Stimulated activated CD4-positive, alpha-beta T cell treated with anti-CD3 and anti-CD28 coated beads, Interleukin-1b, Interleukin-23, amount 100 ng/mL, for 48 hours (primary cell): ENCODE measurements at places on chromosomes 6 and 20.

GRCh38 chr20:6040958-6041807 lies 12.7 kb downstream of the LRRN4 start:
- no peak for DNase-seq

DNA sequence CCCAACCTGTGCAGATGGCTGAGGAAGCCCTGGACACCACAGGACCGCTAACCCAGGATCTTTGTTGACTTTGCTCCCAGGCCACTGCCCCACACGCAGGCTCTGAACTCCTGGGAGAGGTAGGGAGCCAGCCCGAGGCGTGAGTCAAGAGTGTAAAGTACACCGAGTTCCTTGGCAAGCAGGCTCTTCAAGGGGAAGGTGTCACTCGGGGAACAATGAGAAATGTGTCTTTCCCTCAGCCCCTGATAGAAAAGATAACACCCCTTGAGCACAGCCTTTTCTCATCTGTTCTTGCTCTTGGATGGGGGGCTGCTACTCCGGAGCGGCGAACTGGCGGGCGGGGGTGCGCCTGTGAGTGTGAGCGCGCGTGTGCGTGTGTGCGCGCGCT lies 472 bp upstream of the EDN3 start:
- no peak for DNase-seq

DNA sequence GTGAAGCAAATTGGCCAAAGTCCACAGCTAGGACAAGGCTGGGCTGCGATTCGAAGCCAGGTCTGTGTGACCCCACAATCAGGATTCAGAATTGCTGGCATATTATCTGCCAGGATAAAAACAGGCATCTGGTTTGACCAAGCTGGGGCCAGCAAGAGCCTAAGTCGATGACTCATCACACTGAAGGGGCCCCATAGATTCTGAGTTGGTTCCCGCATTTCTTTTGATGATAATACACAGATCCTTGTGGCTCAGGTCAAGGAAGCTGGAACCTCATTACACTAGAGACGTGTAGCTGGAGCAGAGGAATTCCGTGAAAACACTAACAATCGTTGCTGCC lies 6.5 kb downstream of the KCNB1 start:
- DNase-seq: no peak

DNA sequence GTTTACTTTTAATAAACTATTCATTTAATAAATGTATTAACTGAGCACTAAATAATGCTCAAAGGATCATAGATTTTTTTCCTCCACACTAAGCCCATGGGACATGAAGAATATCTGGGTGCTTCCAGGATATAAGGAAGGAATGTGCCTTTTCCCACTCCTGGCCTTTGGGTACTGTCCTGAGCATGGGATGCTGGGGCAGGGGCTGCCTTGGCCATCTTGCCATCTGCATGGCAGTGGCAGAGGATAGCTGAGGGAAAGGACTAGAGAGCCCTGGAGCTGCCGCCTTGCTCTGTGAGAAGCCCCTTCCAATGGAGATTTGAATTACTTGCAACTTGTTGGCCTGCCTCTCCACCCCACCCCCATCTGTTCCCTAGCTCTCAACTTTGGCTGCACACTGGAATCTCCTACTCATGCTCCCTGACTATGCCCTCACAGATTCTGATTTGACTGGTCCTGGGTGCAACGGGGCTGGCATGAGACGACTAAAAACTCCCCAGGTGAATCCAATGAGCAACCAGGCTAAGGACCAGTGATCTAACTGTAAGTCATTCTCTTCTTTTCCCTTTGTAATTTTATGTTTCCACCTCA lies 15.6 kb downstream of the DDRGK1 start:
- DNase-seq: no peak

GRCh38 chr20:3238616-3239025 lies 369 bp downstream of the SLC4A11 start:
- peak; percentile 46 for DNase-seq

- no peak for DNase-seq
These were observed 113.3 kb upstream of the SSTR4 start for GRCh38 chr20:22921595-22922421.

DNA sequence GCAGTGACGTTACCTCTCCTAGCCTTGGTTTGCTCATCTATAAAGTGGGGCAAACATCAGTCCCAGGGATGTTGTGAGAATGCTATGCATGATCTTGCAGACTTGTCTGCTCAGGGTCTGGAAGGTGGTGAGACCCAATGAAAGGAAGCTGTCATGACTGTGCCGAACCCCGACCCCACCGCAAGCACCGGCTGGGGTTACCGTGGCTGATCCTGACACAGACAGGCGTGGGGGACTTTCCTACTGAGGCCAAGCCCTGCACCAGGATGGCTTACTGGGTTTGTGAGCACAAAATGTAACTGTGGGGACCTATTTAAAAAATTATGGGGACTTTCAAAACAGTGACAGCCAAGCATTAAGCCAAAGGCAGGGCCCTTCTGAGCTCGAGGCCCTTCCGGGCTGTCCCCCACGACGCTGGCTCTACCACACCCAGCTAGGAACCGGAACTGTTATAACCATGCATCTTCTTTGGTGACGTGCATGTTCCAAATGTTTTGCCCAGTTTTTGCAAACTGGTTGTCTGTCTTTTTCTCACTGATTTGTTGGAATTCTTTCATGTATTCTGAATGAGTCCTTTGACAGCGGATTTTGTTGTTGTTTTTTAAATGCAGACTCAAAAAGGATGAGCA lies 76.6 kb upstream of the PMEPA1 start:
- DNase-seq: no peak

DNA sequence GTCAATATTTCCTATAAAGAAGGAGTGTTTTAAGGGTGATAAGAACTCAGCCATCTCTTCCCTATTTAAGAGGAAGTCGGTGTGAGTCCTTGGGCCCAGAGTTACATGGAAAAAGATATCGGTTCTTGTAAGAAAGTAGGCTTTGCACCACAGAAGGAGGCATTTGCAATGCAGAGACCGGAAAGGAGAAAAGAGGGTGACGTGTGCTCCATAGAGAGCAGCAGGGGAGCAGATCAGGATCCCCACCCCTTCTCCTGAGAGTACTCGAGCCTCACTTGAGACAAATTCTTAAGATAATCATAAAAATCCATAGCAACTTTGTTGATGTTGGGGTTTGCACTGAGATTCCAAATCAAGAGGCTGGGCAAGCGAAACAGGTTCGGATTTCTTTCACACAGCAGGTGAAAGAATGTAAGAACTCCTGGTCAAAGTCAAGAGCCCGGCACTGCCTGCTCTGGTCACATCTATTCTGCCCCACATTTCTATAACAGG lies 27.8 kb downstream of the FOXA2 start:
- DNase-seq: no peak

DNA sequence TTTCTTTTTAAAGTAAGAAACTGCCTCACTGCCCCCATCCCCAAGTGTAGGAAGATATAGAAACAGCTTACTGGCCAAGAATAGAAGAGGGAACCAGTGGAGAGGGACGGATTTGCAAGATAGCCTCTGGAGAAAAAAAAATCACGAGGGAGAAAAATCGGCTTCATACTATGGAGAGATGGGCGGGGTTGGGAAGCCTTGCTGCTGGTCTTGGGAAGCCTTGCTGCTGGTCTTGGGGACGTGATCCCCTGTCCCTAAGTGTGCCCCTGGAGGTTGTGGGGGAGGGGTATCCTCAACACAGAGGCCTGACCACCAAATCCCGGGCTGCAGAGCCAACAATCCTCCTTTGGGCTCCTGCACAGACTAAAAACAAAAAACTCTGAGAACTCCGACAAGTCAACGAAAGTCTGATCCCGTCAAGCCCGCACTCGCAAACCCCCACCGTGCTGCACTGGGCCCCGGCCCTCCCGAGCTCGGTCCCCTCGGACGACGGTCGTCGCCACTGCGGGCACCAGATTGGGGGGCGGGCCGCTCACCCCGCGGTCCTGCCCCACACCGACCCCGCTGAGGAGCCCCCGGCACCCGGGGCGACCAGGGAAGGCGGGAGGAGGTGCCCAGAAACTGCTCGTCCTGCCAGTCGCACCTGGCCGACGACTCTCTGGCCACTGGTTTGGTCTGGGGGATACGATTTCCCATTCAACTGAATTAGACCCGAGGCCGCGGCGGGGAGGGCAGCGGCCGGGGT lies 750 bp downstream of the MAP7 start:
- no peak for DNase-seq

DNA sequence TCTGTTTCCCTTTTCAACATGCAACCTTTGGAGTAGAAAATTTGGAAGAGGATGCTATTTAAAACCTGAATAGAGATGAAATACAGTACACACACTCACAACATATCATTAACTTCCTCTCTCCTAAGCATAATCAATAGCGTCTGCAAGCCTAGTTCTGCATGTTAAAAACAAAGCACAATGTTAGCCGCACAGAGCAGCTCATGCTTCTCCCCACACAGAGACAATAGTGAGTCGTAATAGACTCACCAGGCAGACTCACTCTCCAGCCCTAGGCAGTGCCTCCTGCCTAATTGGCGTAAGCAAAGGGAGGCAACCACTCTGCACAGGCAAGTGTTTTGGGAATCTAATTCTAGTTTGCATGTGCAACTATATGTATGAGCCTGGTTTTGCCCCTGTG lies 45.8 kb upstream of the ARID1B start:
- no peak for DNase-seq

DNA sequence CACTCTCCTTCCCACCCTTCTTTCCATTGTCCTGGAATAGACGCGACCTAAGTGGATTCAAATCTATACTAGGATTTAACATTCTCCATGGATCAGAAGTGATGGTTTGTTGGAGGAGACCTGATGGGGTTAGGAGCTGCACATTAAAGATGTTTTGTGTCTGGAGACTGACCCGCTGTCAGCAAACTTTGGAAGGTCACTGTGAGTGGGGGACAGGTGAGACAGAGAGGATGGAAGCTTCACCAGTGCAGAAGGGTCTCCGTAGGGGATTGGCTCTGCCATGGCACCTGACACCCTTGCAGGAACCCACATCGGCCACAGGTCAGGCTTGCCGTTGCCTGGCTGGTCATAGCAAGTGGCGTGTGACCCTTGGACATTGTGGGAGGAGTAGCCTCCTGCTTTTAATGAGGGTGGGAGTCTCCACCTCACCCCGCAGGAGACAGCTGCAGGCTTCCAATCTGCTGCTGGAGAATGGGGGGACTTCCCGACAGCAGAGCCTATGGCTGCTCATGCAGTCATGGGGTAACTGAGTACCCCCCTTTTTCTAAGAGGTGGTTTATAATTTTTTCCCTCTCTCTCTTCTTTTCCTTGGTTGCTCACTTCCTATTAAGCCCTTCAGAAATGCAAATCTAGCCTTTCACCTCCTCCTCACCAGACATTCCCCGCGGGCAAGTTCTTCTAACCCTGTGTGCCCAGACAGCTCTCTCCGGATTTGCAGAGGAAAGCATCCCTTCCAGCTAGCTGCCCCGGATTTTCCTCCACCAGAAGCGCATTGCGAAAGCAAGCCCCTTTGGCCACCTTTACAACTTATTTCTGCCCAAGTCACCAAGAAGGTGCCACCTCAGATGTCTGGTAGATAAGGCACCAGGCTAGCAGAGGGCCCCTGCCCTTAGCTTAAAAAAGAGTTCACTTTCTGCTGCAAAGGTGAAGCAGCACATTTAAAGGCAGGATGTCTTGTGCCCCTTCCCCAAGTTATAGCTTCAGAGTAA lies 53.5 kb downstream of the DACT2 start:
- DNase-seq: no peak

- no peak for DNase-seq
These were observed 279.7 kb downstream of the FARS2 start for GRCh38 chr6:5541025-5541424.

GRCh38 chr6:109465772-109466171 lies 10.2 kb upstream of the MICAL1 start:
- no peak for DNase-seq

DNA sequence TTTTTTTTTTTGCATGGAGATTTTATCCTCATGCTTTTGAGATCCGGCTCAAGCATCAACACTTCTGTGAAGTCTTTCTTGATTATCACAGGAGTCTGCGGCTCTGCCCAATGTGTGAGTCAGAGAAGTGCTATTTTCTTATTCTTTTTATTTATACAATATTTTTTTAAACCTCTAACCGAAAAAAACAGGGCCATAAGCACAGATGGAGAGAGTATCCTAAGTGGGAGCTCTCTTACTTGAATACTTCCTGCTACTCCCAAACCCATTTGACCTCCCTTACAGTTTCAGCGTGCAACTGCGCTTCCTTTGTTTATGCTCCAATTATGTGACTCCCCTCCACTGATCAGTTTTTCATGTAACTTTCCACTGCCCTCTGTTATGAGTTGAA lies 8.7 kb upstream of the ATXN1 start:
- DNase-seq: no peak

DNA sequence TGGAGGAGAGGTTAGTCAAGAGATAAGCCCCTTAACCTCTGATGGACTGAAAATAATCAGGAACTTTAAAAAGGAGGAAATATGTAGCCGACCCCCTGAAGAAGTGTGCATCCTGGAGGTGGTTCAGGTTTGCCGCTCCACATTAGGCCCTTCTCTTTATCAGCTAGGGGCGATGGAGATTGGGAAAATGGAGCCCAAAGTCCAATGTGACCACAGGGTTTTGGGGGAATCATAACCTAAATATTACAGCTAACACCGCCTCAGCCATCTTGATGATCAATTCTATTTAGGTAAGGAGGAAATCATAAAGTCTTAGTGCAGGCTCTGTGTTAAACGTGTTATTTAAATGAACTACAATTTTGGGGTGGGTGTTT lies 1.2 kb downstream of the OGFRL1 start:
- DNase-seq: no peak

GRCh38 chr20:2353231-2353630 lies 27.5 kb upstream of the TGM6 start:
- no peak for DNase-seq

- no peak for DNase-seq
These were observed 3.6 kb downstream of the GHRH start for GRCh38 chr20:37257988-37258387.

DNA sequence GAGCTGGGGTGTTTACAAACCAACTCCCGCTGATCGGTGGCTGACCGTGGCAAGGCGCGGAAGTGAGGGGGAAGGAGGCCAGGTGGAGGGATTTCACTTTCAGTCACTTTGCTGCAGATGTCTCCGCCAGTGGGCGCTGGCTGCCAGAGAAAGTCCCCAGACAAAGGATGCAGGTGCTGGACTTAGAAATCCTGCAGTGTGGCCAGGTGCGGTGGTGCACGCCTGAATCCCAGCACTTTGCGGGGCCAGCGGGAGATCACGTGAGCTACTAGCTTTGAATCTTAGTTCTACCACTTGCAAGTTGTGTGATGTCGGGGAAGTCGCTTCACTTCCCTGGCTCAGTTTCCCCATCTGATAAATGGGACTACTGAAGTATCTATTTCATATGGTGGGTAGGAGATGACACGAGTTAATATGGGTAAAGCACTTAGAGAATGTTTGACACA lies 180.4 kb downstream of the ZNF217 start:
- peak; percentile 52 for DNase-seq

GRCh38 chr6:39880594-39880993 lies 53.7 kb downstream of the MOCS1 start:
- DNase-seq: no peak

GRCh38 chr20:51810155-51811041 lies 8.1 kb upstream of the SALL4 start:
- no peak for DNase-seq
